ENCODE measurements at places on chromosomes 1 and 21.

- no peak for DNase-seq
These were observed 64.6 kb upstream of the TARBP1 start for GRCh38 chr1:234543442-234544086.

- DNase-seq: no peak
These were observed 17.5 kb downstream of the RUNX3 start for GRCh38 chr1:24912376-24913273.

DNA sequence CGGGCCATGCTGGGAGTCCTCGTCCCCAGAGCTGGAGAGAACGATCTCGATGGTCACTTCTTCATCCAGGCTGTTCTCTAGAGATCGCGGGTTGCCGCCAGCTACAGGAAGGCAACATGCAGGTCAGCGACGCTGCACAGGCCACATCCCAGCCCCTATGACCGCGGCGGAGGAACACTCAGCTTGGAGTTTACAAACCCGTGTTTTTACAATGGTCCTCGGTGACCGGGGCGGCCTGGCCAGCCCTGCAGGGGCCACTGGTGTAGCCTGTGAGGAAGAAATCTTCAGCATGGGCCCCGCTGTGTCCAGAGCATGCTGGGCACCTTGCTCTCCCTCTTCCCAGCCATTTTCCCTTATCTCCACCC, 30.5 kb downstream of the ZNF496 start:
- DNase-seq: no peak

DNA sequence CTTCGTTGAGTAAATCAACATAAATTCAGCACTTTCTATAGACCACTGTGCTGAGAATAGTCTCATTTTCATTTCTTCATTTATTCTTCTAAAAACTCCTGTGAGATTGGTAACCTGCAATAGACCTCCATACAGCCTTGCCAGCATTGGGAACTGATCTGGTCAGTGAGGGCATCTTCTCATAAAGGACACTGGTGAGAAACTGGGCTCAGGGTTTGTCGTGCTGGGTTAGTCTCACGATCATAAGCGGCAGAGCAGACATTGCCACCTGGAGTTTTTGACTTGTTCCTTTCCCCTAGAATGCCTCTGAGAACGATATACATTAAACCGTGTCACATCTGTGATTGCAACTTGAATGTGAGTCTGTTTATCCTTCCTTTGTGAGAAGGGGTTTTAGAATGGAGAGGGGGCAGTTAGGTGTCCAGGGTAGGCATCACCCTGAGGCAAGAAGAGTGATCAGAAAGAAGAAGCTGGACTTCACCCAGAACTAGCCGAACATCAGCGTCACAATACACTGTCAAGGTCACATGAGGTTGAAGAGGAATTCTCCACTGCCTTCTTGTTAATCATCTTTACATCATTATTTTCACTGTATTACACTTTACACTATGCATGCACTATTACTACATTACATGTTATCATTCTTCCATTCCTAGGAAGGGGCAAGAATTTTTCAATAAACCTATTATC, 1.4 kb upstream of the TTLL7 start:
- no peak for DNase-seq

DNA sequence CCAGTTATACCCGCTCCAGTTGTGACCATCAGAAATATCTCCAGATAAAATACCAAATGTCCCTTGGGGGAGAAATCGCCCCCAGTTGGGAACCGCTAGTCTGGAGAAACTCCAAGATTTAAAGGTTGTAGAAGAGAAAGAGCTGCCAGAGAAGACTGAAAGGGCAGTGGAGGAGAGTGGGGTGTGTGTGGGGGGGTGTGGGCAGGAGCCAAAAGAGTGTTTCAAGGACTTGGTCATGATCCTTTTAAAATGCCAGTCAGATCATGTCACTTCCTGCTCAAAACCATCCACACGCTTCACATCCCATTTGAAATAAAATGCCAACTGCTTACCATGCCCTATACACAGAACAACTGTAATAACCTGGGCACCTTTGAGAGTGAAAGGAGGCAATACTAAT, 3.4 kb upstream of the HEYL start:
- DNase-seq: no peak

GRCh38 chr21:42225571-42226155, 6.7 kb downstream of the ABCG1 start:
- DNase-seq: no peak

GRCh38 chr1:151292207-151293030, 10.3 kb downstream of the ZNF687 start:
- no peak for DNase-seq

- no peak for DNase-seq
These were observed 187.5 kb downstream of the ADSS2 start for GRCh38 chr1:244264163-244264562.

DNA sequence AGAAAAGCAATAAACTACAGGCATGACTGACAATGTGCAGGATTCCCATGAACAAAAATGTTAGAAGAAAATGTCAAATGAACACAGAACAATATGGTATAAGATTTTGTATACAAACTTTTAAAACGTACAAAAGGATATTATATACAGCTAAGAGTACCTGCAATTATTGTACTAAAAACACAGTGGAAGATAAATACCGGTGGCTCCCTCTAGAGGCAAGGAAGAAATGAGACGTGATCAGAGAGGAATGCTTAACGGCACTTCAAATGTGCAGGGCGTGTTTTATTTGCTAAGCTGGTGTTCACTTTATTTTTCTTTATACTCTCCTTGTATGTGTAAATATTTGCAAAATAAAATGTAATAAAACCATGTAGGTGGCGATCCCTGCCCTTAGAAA, 191.8 kb upstream of the SAMSN1 start:
- DNase-seq: peak; percentile 20

- DNase-seq: no peak
These were observed 2.3 kb downstream of the SPEN start for GRCh38 chr1:15849775-15850324.

- DNase-seq: no peak
These were observed 97.3 kb downstream of the USH2A start for GRCh38 chr1:216325946-216326345.

DNA sequence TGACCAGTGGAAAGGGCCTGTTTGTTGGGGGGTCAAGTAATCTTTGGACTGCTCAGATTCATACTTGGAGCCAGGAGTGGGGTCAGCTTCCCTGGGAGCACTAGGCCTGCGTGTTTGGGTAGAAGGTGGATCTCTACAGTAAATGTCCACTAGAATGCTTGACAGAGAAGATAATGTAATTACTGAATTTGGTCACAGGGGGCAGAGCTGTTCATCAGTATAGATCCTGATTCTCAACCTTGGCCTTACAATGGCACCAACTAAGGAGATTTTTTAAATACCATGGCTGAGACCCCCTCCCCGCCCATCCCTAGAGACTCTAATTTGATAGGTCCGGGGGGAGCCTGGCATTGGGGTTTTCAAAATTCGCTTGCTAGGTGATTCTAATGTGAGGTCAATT, 217.5 kb upstream of the PLXNA2 start:
- DNase-seq: no peak

DNA sequence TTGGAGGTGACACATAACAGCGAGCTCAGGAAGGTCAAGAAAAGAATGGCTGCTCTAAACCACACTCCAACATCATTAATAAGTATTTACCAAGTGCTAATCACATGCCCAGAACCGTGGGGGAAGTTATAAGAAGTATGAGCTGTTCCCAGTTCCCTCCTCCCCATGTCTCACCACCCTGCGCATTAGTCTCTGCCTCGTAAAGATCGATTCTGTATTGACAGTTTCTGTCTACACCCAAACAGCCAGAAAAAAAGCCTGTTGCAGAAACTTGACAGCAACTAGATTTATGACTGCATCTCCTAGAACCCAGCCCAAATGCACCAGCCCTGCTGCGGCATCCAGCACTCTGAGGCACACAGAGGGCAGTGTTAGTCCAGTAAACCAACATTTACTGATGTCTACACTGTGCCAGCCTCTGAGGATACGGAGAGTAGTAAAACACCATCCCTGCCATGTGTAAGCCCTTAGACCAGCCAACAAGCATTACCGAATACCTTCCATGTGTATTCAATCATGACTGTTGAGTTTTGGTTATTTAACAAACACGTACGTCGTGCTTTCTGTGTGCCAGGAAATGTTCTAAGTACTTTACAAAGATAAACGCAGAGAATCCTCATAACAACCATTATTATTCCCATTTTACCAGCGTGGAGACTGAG, 63.6 kb upstream of the ZBTB40 start:
- no peak for DNase-seq

DNA sequence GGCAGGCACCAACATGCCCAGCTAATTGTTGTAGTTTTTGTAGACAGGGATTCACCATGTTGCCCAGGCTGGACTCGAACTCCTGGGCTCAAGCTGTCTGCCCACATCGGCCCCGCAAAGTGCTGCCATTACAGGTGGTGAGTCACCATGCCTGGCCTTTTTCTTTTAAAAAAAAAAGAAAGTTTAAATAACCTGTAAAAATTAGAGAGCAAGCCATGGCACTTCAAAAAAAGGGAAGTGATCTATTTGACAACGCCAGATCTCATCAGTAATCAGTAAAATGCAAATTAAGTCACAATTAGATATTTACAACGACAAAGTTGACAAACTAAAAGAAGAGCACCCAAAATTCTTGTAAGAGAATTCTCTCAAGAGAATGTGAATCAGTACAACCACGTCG, 2.9 kb upstream of the RBBP5 start:
- no peak for DNase-seq

GRCh38 chr1:43881415-43881814, 52.2 kb upstream of the ARTN start:
- no peak for DNase-seq

- DNase-seq: no peak
These were observed 642 bp upstream of the CREG1 start for GRCh38 chr1:167554028-167554779.

DNA sequence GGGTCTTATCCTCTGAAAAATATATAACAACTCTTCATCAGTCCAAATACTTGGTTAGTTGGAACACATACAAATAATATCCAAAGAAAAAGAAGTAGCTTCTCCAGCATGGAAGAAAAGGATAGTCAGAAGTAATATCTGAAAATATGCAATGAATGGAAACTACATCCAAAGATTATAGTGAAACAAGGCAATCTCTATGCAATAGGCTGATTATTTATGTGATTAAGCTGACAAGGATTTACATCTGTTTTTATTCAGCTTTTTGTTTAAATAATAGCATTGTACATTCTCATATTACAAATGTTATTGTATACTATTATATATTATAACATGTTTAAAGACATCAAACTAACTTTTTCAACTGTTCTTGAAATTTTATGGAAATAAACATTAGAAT, 15.3 kb upstream of the TGFBR3 start:
- no peak for DNase-seq

DNA sequence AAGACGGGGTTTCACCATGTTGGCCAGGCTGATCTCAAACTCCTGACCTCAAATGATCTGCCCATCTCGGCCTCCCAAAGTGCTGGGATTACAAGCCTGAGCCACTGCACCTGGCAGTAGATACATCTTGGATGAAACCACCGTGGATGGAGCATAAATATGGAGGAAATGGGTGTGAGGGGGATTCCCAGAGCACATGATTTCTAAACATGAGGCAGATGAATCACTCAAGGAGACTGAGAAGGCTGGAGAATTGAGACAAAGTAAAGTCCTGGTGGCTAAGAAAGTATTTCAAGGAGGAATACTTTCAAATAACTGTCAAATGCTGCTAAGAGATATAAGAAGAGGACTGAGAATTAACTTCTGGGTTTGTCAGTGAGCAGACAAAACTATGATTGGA, 5.4 kb upstream of the PGBD5 start:
- no peak for DNase-seq

DNA sequence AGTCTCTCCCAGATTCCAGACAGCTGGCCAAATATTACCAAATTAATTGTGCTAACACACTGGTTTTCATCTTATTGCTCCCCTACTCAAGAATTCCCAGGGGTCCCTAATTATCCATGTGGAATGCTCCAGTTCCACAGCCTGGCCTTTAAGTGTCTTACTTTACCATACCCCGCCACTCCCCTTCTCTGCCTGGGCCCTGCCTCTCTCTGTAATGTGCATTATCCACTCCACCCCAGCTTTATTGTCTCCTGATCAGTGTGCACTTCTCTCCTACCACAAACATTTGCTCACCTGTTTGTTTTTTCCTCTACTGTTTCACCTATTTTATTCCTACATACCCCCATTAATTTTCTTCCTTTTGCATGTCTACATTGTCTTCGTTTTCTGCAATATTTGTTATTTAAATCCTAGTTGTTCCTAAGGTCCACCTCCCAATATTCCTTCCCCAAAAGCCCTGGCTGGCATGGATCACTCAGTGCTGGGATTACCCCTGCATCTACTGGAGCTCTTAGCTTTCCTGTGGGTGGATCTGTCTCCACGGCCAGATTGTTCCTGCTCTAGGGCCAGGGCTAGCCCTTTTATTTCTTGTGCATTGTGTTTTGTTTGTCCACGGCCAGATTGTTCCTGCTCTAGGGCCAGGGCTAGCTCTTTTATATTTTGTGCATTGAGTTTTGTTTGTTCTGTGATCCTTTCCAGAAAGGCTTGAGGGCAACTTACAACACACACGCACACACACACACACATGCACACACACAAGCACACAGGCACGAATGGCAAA, 33.4 kb upstream of the ATP1B1 start:
- no peak for DNase-seq

GRCh38 chr21:19120591-19120990, 717.0 kb upstream of the TMPRSS15 start:
- DNase-seq: no peak

- DNase-seq: no peak
These were observed 4.2 kb downstream of the YBX1 start for GRCh38 chr1:42686418-42686817.

DNA sequence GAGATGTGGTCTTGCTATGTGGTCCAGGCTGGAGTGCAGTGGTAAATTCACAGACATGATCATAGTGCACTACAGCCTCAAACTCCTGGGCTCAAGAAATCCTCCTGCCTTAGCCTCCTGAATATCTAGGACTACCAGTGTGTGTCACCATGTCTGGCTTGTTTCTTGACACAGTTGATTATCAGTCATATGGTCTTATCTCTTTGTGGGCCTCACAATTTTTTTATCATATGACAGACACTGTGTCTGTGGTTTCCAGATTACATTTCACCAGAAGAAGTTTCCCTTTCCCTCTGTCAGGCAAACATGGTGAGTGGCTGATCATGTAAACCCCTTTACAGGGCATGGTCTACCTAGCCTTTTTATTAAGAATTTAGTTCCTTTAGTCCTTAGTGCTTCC, 96.1 kb downstream of the HFM1 start:
- no peak for DNase-seq

GRCh38 chr1:222416001-222416791, 131.7 kb downstream of the HHIPL2 start:
- no peak for DNase-seq

Data from smooth muscle cell of the brain vasculature (primary cell).